ENCODE measurements at places on chromosomes 5 and 9. TPM values are rescaled to one million over a fixed set of nuclear protein-coding genes. Genes with fewer than 3 reads are reported as not detected.

TNFSF8 gene
- not detected for polyA plus RNA-seq

HTR4 gene
- polyA plus RNA-seq, result not detected

DNA sequence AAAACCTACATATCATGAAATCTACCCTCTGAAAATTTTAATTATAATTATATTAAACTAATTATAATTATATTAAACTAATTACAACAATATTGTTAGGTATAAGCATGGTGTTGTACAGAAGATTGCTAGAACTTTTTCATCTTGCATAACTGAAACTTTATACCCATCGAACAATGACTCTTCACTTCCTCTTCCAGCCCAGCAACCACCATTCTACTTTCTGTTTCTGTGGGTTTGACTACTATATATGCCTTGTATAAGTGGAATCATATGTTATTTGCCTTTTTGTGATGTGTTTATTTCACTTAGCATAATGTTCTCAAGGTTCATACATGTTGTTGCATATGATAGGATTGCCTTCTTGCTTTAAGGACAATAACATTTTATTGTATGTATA, 274.2 kb upstream of the CCNH start:
- no peak for DNase-seq

- DNase-seq, result no peak
Measured at GRCh38 chr9:77883846-77884771, 147.5 kb downstream of the GNAQ start.

DNA sequence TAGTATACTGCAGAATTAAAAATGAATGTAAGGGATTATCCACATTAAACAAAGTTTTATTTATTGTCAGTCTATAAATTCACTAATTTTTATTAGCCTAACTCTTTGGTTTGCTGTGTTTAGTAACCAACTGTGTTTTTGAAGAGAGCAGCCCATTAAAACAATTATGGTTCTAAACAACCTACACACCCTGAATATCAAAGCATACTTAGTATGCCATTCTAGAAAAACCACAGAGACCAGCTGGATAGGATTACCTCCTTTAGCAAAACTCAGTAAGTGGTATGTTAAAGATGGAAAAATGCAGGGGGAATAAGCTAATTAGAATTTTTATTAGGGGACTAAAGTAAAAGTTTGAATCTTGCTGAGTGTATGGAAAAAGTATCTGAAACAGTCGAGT, 1981.7 kb upstream of the NUDT12 start:
- DNase-seq, result no peak

DNA sequence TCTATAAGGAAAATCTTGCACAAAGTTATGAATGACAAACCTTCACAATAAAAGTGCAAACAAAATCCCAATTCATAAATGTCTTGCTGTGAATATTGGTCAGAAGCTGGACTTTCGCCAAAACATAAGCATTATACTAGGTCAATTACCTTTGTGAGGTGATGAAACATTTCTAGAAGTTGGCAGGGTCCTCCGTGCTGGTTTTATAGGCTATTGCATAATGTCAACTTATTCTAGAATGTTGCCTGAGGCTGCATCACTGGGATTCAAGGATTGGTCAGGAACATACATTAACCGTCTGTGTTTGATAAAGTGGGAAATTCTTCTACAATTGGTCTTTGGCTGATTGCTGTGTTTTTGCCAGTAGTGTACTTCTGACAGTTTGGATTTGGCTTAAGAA, 49.8 kb upstream of the PALM2AKAP2 start:
- no peak for DNase-seq

- DNase-seq, result no peak
Measured at GRCh38 chr5:104095527-104095926, 532.9 kb upstream of the NUDT12 start.

DNA sequence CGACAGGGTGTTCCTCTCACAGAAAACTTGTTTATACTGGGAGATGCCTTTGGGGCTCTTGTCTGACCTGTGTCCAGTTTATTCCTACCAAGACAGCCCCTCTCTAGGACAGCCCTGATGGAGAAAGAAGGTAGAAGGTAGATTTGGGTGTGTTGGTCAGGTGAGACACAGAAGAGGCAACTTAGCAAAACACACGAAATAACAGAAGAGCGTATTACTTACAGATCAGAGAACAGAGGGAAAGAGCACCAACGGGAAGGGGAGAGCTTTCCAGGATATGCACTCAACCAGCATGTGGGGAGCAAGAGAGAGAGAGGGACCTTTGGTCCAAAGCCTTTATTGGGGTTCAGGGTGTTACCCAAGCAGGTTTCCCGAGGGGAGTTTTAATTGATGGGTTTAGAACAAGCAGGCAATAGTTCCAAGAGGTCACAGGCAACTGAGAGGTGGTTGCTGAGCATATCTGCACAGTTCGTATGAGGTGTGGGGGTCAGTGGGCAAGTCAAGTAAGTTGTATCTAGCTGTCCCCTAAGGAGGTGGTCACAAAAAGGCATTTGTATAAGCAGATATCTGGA, 31.8 kb downstream of the BAAT start:
- no peak for DNase-seq
